ENCODE measurements at places on chromosomes 5 and 9.

- DNase-seq: no peak
These were observed 1.6 kb downstream of the CRAT start for GRCh38 chr9:129108805-129109536.

GRCh38 chr9:28688172-28688571 is 1114.9 kb upstream of the C9orf72 start:
- no peak for DNase-seq

- DNase-seq: no peak
These were observed 366.8 kb downstream of the CYLC2 start for GRCh38 chr9:103361906-103362305.

GRCh38 chr5:134236318-134236717 is 10.4 kb upstream of the PPP2CA start:
- no peak for DNase-seq

DNA sequence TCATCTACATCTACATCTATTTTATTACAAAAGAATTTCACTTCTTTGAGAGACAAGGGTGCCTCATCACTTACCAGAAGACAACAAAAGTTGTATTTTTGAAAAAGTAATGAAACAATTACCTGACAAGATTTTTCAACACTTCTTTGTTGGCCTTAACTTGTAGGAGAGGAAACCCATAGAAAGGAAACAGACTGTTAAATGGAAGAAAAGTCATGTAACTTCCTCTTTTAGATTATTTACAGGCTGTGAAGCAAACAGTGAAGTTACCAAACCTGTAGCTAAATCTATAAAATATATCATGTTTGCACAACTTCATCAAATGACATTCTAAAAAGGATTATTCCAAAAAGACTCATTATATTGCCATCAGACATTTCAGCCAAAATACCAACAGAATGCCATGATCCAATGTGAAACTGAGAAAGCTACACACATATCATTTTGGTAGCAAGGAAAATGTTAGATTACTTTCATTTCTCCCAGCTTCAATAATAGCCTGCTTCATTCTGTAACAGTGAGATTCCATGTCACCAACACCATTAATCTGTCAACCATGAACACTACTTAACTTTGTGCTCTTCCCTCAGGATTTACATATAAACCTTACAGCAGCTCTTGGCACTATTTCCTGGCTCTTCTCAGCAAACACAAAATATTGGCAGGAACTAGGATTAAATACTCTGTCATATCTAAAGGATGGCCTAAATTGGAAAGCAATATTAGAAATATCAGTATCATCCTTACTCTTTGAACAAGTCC is 122.5 kb downstream of the MCTP1 start:
- DNase-seq: no peak

- DNase-seq: peak; percentile 37
These were observed 926.3 kb upstream of the ARRDC3 start for GRCh38 chr5:92309336-92309991.

- no peak for DNase-seq
These were observed 35.2 kb upstream of the ADAMTS2 start for GRCh38 chr5:179380211-179381035.

- no peak for DNase-seq
These were observed 13.7 kb downstream of the BRD3 start for GRCh38 chr9:134053941-134054761.

DNA sequence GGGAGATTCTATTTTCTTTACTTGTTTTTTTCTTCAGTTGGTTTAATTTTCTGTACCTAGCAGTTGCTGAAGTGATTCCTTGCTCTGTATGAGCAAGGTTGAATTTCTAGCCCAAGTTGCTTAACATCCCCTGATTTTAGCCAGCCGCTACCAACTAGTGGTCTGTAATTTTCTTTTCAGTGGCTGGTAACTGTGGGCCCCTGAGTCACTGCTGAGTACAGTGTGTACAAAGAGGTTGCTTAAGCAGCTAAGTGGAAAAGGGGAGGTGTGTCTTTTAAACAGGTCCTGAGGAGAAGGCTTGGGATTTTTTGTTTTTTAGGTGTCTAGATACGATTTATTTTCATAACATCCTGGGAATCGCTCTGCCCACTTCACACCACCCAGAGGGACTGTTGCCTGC is 254.7 kb downstream of the NR3C1 start:
- peak; percentile 18 for DNase-seq

GRCh38 chr5:54909911-54910870 is 75.2 kb downstream of the ESM1 start:
- DNase-seq: peak; percentile 46

DNA sequence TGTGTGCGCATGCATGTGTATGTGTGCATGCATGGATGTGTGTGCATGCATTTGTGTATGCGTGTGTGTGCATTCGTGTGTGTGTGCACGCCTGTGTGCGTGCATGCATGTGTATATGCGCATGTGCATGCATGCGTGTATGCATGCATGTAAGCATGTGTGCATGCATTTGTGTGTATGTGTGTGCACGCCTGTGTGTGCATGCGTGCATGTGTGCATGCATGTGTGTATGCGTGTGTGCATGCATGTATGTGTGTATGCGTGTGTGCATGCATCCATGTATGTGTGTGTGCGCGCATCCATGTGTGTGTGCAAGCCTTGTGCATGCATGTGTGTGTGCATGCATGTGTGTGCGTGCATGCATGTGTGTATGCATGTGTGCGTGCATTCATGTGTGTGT is 276.8 kb downstream of the PBX3 start:
- no peak for DNase-seq

DNA sequence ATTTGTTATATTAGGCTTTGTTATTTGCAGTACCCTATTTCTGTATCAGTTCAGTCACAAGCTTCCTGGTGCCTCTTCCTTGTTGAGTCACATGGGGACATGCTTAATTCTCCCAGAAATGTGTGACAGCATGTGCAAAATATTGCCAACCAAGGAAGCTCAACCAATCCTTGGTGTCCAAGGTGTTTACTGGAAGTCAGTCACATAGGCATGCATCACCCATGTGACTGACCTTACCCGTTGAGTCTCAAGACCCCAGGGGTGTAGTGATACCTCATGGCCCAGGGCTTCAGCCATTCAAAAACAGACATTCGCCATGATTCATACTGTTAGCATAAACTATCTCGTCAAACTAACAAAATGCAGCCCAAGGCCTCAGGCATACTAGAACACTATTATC is 9.3 kb upstream of the ANKDD1B start:
- no peak for DNase-seq

GRCh38 chr9:6793203-6793602 is 35.4 kb downstream of the KDM4C start:
- no peak for DNase-seq

- peak; percentile 28 for DNase-seq
These were observed 607 bp downstream of the SPEF2 start for GRCh38 chr5:35618304-35618636.

GRCh38 chr9:126750941-126751725 is 53.7 kb upstream of the ZBTB43 start:
- DNase-seq: no peak

DNA sequence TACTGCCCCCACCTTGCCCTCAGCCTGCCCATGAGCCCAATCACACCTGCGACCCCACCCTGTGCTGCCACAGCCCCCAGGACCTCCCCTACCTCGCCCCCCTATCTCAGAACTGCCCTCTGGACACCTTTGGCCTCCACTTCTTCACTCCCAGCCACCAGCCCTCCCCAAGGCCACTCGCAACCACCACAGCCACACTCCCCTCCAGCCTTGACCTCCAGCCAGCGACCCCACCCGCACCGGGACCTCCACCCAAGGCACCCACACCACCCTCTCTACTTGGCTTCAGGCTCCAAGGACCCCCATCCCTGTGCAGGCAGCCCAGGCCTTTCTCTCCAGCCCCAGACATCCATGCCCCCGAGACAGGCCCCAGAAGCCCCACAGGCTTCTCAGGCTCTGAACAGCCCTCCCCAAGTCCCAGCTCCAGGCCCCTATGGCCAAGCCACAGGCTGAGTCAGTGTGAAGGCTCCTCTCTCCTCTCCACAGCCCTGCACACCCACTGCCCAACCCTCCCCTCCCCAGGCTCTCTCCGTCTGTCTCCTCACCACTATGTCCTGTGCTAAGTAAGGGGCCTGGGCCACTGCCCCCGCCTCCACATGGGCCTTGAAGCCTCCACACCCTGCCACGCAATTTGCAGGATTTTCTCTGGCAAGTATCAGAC is 2.0 kb downstream of the AK1 start:
- peak; percentile 58 for DNase-seq

DNA sequence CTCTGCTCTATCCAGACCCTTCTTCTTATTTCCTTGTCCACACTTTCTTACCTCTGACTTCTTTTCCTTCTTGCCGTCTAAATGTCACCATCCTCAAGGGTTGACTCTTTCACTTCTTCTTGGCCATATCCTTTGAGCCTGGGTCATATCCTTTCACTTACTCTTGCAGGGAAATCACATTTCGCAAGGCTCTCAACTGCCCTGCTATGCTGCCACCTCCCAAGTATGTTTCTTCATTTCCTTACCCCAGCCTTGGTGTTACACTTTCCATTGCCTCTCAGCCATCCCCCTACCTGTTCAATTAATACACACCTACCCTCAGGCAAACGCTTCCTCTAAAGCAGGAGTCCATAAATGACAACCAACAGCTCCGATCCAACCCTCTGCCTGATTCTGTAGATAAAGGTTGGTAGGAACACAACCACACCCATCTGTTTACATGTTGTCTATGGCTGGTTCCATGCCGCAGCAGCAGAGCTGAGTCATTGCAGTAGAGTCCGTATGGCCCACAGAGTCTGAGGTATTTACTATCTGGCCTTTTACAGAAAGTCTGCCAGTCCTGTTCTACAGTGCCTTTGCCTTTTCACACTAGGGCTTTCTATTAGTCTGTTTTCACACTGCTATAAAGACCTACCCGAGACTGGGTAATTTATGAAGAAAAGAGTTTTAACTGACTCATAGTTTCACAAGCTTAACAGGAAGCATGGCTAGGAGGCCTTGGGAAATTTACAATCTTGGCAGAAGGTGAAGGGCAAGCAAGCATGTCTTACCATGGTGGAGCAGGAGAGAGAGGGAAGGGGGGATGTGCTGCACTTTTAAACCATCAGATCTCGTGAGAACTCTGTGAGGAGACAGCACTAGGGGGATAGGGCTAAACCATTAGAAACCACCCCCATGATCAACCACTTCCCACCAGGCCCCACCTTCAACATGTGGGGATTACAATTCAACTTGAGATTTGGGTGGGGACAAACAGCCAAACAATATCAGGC is 97.9 kb downstream of the SV2C start:
- no peak for DNase-seq

DNA sequence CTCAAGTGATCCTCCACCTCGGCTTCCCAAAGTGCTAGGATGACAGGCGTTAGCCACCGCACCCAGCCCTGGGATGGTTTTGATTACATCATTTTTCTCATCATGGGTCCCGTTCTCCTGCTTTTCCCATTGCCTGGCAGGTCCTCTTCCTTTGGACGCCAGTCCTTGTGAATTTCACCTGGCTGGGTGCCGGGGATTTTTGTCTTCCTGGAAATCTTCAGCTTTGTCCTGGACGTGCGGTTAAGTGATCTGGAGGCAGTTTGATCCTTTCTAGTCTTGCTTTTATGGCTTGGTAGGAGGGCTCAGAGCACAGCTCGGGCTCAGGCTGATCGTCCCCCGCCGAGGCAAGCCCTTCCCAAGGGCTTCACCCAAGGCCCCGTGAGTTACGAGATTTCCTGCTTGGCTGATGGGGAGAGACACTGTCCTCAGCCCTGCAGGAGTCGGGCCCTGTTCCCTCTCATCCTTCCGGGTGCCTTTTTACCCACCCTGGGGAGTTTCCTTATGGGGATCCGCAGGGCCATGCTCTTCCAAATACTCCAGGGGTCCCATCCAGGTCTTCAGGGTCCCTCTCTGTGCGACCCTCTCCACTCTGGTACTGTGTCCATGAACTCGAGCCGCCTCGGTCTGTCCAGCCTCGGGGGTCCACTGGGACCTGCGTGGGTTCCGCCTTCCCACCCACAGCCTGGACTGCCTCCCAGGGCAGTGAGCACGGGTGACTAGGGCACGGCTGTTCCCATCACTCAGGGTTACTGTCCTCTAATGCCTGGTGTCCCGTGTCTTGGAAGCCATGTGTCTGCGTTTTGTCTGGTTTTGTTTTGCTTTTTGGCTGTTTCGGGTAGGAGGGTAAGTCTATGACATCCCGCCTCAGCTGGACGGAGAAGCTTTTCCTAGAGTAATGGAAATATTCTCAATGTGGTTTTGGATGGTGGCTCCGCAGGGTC is 22.3 kb upstream of the EGFL7 start:
- no peak for DNase-seq

GRCh38 chr5:18079831-18080230 is 445.6 kb downstream of the TAF11L14 start:
- no peak for DNase-seq

DNA sequence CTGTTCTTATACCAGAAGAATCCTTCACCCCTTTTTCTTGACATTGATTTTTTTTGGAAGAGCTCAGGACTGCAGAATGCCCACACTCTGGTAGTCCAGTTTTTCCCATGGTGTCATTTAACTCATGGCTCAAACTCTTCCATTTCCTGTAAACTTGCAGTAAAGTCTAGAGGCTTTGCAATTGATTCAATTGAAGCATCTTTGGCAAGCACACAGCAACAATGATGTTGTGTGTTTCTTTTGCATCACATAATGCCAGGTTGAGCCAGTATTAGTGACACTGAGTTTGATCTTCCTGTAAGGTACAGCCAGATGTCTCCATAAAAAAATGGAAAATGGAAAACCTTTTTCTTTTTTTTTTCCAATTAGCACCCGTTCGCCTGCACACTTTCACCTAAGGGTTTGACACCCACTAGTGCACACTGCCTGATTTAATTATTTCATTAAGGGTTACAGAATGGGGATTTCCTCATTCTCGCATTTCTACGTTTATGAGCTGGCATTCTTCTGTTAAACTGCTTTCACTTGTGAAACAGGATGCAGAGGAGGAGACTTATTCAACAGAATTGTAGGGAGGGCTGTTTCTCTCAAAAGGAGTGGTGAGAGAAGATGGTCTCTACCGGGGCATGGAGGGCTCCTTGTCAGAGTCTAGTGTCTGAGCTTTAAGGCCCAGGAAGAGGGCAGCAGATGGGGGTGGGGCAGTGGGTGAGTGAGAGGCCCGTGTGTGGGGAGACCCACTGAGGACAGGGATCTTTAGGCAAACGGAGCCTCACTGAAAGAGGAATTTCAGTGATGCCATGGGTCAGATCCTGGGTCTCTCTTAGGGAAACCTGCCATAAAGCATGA is 2.2 kb upstream of the S1PR3 start:
- DNase-seq: peak; percentile 69

DNA sequence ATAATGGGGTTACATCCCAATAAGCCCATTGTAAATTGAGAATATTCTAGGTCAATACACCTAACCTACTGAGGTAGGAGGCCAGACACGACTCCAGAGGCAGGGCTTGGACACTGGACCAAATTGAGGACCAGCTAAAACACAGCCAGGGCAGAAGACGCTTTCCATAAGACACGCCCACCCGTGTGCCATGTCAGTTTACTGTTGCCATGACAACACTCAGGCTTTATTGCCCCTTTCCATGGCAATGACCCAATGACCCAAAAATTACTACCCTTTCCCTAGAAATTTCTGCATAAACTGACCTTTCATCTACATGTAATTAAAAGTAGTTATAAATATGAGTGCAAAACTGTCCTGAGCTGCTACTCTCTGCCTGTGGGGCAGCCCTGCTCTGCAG is 31.5 kb downstream of the SLC22A4 start:
- no peak for DNase-seq

Measured in GM03348 (cell line).